ENCODE measurements at places on chromosomes 5 and 9.

DNA sequence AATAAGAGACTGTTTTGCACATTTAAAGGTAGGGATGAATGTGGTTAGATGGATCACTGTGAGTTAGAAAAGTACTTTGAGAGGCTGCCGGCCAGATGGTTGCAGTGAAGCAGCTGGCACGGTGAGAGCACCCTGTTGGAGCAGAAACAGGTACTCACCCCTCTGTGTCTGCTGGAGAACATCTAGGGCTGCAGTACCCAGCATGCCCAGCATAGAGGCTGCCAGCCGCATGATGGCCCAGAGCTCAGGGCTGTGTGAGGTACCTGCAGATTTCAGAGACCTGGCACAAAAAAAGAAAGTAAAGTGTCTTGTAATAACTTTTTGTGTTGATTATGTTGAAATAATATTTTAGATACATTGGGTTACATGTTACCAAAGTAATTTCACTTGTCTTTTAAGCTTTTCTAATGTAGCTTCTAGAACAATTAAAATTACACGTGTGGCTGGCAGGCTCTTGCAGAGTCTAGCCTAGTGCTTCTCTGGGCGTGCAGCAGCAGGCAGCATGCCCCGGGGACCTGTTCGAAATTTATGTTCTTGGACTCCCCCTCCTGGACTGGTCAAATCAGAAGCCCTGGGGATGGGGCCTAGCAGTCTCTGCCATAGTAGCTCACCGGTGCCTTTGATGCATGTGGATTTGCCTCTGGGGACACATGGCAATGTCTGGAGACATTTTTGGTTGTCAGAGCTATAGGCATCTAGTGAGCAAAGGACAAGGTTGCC lies 11.1 kb downstream of the WDR5 start:
- no peak for DNase-seq

- no peak for DNase-seq
Observed at GRCh38 chr5:134892282-134892681, 12.6 kb upstream of the PCBD2 start.

DNA sequence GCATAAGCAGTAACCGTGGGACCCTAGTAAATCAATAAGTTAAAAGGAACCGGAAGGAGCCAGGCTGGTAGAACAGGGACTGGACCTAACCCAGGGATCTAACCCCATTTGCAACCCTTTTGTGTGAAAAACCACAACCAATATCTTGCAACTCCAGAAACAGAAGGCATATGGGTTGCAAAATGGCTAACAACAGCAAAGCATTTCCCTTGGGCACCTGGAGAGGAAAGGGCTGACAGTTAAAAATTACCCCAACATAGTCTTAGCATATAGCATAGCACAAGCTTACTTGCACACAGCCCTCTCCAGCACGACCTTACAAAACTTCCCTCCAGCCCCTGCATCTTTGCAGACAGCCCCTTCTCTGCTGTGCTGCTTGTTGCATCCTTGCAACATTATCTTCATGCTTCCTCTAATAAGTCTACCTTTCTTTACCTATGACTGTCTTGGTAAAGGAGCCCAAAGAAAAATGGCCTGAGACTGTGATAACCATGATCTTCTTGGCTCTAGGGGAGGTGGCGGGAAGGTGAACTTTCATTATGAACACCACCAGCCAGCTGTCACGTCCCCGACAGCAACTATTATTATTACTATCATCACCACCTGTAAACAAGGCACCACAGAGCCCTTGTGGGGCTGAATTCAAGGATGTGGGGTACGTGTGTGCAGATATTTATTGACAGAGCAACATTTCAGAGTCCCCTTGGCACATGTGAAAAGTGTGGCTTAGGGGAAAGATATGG lies 49.8 kb downstream of the PRRC1 start:
- DNase-seq: no peak

DNA sequence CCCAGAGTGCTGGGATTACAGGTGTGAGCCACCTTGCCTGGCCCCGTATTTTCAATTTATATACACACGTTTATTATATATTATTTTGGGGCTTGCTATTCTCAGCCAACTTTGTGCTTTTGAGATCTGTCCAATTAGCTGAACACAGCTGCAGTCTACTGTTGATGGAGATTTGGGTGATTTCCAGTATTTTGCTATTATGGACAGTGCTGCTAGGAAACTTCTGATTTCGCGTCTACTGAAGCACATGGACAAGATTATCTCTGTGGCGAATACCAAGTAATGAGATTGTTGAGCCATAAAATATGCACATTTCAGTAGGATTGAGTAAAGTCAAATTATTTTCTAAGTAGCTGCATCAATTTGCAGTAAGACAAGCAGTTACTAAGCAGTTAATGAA lies 1731.2 kb upstream of the CDH6 start:
- DNase-seq: no peak

DNA sequence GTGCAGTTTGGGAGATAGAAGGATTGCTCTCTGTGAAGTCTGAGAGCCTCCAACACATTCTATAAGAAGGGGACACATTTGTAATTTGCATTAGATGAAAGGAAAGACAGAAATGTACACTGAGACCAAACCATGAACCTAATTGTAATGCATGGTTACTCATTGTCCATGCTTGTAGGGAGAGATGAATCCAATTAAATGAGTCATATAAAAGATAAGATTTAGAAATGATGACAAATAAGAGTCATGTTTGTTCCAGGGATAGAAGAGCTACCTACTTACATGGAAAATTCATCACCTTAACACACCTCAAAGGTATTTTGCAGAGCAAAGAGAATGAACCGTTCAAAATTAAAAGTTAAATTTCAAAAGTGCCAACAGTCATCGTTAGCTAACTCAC lies 85.1 kb downstream of the FBXL7 start:
- DNase-seq: no peak

DNA sequence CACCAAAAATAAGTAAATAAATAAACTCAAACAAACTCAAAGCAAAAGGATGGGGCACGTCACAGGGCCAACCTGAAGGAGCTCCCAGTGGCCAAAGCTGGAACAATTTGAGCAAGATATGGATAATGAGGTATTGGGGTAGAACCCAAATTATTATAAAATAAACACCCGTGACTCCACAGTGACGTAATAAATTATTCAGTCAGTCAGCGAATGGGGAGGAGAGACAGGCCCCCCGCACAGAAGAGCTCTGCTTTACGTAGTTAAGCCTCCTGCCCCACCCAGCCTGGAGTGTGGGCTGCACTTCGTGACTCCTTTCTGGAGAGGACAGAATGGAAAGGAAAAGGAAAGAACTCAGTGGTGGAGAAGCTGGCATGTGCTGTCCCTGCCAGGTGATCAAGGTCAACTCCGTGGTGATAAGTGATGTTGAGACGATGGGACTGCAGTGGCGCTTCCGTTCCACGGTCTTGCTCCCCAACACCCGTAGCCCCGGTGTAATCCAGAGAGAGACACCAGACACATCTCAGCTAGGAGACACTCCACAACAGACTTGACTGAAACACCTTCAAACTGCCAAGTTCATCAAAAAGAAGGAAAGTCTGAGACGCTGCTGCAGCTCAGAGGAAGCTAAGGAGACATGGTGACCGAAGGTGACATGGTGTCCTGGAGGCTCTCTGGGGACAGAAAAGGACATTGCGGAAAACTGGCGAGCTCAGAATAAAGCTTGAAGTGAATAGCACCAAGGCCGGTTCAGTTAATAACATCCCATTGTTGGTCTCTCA lies 83.3 kb upstream of the COL5A1 start:
- no peak for DNase-seq

Measured in activated T-cell treated with anti-CD3 and anti-CD28 coated beads, Interleukin-2, amount 50 U/mL, for 24 hours (primary cell).